Stimulated activated CD4-positive, alpha-beta T cell treated with anti-CD3 and anti-CD28 coated beads, Interleukin-2, amount 100 ng/mL, for 24 hours (primary cell): ENCODE measurements at places on chromosomes 5 and 9.

GRCh38 chr5:141849415-141850243 lies 28.6 kb downstream of the PCDH1 start:
- peak; percentile 80 for DNase-seq

DNA sequence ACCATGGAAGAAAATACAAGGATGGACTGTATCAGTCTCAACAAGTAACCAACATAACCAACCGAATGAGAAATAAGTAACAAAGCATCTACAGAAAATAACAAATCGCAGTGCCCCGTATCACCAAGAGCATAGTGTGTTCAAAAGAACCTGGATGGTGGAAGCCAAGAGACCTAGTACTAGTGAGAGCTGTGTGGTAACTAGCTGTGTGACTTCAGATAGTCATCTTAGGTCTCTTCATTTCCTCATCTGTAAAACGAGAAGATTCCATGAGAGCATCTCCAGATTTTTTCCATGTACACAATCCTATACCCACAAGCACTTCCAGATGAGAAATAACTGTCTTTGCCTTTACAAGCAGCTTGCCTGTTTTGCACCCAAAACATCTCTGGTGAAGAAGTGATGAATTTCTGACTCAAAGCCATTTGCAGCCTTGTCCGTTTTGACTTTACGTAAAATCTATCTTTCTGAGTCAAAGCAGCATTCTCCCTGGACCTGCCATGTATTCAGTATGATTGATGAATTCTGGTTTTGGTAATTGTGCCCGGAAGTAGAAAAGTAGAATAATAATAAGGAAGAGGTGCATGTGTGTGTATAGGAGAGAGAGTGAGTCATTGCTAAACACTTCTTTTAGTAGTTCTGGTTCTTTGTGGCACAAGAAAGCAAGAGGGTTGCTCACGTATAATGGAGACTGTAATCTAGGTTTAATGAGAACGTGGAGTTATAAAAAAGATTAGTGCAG lies 41.0 kb downstream of the AOPEP start:
- no peak for DNase-seq

GRCh38 chr9:135152614-135153334 lies 65.3 kb downstream of the OLFM1 start:
- no peak for DNase-seq

DNA sequence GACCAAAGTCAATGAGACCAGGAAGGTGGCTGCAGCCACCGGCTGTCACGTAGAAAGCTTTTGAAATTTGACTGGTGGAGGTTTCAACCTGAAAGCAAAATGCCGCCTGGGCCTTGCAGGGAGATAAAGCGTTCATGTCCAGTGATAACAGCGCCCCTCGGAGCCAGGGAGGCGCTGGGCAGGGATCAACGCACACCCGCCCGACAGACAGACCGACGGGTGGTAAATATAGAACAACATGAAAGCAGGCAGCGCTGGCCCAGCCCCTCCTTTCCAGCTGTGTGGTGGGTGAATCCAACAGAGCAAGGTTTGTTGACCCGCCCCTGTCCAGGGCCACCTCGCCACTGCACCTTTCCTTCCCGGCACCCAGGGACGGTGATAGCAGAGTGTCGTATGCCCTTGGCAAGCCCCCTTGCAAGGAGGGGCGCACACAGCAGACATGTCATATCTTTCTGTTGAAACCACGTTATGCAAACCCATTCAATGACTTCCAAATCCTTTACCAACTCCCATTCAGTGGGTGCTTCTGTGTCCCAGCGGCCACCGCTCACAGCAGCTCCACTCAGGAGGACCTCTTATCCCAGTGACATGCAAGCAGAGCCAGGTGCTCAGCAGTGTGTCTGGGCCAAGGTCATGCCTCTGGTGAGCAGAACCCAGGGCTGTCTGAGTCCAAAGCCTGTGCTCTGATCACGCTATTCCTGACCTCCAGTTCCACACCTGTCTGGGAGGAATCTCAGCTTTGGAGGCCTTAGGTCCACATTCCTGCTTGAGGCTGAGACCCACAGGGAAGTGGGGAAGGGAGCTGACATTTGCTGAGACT lies 38.7 kb downstream of the NKX2-5 start:
- no peak for DNase-seq

GRCh38 chr5:175288048-175288621 lies 155.8 kb downstream of the DRD1 start:
- DNase-seq: no peak

GRCh38 chr5:32713361-32713769 lies 2.2 kb downstream of the NPR3 start:
- no peak for DNase-seq

DNA sequence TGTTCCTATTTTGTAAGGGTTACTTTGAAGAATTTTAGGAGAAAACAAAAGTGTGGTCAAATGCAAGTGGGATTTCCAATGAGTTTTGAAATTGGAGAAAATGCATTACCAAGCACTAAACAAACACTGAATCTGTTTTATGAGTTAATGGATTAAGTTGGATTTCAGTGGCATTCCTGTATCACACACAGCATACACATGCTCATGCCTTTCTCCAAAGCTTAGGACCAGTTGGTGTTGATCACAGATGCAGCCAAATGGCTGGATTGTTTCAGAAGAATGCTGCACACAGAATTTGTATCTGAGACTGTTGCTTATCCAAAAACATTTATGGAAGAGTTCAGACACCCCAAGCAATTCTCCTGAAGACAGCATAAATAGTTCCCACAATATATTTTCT lies 611.1 kb downstream of the ACTL7B start:
- no peak for DNase-seq

- no peak for DNase-seq
Measured at GRCh38 chr9:129612123-129612522, 8.8 kb downstream of the C9orf50 start.

DNA sequence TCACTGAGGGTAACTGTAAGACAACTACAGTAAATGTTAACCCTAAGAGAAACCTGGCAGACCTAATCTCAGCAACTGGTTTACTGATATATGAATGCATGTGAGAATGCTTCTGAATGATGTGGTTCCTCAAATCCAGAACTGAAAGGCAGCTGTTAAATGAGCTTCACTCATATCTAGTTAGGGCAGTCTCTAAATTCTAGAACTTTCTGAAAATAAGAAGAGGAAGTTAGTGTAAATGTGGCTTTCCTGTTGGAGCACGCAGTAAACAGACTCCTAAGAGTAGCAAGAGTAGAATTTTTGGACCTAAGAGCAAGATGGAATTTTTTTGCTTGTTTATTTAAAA lies 117.9 kb upstream of the KCNN2 start:
- no peak for DNase-seq

GRCh38 chr5:147547730-147548129 lies 37.9 kb upstream of the DPYSL3 start:
- DNase-seq: no peak

DNA sequence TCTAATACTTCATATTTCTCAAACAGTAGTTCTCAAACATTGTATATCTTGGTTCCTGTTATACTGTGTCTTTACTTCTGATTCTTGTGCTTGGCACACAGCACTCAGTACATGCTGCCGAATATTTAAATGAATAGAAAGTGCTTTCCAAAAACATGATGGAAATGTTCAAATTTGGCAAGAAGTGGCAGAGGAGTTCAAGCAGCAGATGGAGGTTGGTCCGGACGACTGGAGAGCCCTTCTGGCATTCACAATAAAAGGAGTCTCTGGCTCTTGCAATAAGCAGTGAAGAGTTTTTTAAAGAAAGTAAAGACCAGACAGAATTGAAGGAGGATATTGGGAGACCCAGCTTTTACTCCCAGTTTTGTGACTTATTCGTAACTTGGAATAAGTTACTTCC lies 36.3 kb downstream of the TSTD2 start:
- no peak for DNase-seq

DNA sequence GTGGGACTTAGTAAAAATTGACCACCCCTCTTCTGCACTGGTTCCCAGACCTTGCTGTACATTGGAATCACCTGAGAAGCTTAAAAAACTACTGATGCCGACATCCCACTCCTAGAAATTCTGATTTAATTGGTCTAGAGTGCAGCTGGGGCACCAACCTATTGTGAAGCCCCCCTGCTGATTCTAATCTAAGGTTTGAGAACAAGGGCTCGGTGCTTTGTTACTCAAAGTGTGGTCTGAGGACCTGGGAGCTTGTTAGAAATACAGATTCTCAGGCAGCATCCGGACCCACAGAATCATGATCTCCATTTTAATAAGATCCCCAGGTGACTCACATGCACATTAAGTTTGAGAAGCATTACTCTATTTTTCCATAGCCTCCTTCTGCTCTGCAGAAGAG lies 57.8 kb upstream of the LPAR1 start:
- DNase-seq: no peak

GRCh38 chr5:111320953-111321352 lies 96.8 kb downstream of the CAMK4 start:
- no peak for DNase-seq

DNA sequence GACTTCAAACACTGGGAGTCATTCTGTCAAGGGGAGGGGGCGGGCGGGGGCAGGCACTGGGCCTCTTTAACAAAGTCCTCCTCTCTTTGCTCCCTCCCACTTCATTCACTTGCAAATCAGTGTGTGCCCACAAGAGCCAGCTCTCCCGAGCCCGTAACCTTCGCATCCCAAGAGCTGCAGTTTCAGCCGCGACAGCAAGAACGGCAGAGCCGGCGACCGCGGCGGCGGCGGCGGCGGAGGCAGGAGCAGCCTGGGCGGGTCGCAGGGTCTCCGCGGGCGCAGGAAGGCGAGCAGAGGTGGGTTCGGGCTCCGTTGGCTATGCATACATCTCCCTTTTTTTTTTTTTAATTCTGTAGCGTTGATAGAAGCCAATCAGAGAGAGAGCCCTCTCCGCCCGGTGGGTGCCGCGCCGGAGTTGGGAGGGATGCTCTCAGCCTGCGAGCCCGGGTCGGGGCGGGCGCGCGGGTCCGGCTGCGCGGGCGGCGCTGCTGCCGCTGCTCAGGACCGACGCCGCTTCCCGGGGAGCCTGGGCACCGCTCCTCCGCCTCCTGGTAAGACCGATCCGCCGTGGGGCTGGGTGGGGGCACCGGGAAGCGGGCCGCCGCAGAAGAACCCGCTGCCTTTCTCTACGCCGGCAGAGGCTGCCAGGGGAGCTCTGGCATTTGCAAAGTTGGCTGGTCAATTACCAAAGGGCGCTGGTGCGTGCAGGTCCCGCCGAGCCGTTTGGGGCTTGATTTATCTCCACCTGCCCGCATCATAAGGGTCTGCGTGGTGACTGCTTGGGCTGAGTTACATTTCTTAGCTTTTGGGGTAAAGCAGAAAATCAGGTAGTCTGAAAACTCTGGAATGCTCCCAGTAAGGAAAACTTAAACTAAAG lies at the start of gene CDH6:
Gene CDH6 (plus strand): TSS at position 96 of the 877 bp plus-strand sequence. CDS start 73,788 bp downstream, outside the sequence.
- peak; percentile 8 for DNase-seq

DNA sequence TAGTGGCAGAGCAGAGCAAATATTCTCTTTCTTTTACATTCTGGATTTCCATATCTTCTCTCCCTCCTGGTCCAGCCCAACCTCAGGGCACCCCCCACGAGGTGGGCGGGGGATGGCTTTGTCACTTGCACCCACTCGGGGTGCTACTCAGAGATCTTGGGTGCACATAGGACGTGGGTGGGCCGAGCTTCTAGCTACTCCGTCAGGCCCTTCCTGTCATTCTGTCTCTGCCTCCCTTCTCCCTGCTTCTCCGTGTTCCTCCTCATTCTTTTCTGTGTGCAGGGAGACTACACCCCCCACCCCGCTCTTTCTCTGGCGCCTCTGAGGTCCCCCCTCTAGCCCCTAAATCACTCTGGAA lies 19.5 kb downstream of the PCDHGC5 start:
- no peak for DNase-seq

- no peak for DNase-seq
Measured at GRCh38 chr5:77452351-77452750, 39.8 kb downstream of the WDR41 start.

- DNase-seq: no peak
Measured at GRCh38 chr9:113386571-113387393, 10.0 kb upstream of the HDHD3 start.

- no peak for DNase-seq
Measured at GRCh38 chr5:181166812-181167733, 19.7 kb downstream of the OR2V2 start.

- no peak for DNase-seq
Measured at GRCh38 chr9:38176251-38176650, 107.2 kb upstream of the SHB start.

DNA sequence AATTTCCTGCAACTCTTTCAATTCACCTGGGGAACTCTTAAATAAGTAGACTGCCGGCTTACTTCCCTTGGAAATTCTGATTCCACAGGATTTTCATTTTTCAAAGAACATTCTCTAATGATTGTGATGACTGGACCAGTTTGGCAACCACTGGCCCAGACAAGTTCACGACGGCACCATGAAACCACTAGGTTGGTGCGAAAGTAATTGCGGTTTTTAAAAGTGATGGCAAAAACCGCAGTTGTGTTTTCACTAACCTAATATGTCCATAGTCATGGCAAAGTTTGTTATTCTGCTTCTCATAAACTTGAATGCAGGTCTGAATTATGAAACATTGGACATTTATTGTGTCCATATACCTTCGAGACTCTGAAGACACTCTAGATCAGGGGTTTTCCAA lies 317.2 kb downstream of the IRX1 start:
- no peak for DNase-seq

GRCh38 chr9:35112257-35113020 lies 3.2 kb downstream of the ATOSB start:
- DNase-seq: no peak

- DNase-seq: peak; percentile 19
Measured at GRCh38 chr9:110623462-110624025, 44.0 kb upstream of the SVEP1 start.

GRCh38 chr5:117357886-117358285 lies 783.3 kb upstream of the SEMA6A start:
- no peak for DNase-seq

DNA sequence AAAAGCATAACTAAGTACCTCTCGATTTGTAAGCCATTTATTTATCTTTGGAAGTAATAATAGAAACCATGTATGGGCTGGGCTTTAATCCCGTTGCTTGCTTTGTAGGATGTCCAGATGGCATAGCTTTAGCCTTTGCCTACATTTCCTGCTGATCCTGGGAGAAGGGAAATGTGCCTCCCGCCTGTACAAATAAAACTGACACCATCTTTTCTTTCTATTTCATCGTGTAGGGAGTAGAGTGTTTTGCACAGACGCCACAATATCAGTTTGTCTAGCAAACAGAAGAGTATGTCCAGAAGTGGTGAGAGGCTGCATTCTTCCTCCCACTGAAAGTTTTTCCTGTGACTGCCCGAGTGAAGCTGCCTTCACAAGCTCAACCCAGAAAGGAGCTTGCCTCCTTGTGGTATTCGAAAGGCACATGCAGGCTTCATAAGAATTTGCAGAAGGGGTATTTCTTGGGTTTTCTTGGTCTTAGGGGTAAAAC lies 24.7 kb upstream of the TJP2 start:
- DNase-seq: no peak

GRCh38 chr5:103424453-103425205 lies 138.0 kb downstream of the NUDT12 start:
- DNase-seq: no peak

- DNase-seq: no peak
Measured at GRCh38 chr9:126991183-126991582, 76.6 kb downstream of the RALGPS1 start.
